ENCODE measurements at places on chromosomes 2 and 18.

- peak; percentile 75 for DNase-seq
Measured at GRCh38 chr18:34352385-34353163, 127.9 kb upstream of the NOL4 start.

- no peak for DNase-seq
Measured at GRCh38 chr2:8520791-8521344, 161.0 kb upstream of the ID2 start.

DNA sequence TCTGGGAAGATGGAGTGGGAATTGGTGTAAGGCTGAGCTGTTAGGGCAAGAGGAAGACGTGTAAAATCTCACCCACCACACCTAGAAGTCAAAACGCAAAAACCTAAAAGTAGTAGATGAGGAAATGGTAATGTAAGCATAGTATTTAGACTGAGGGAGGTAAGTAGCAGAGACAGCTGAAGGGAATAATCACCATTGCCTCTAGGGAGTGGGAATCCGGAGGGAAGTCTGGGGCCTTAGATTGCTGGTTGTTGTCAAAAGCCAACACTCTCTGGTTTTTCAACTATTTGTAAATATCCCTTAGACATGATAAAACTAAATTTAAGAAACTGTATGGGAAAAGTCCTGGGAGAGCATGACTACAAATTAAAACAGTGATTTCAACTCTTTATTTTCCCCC is 28.7 kb upstream of the MYCN start:
- no peak for DNase-seq

- DNase-seq: no peak
Measured at GRCh38 chr18:34942975-34943374, 98.2 kb upstream of the MAPRE2 start.

- DNase-seq: no peak
Measured at GRCh38 chr2:16189836-16190160, 249.4 kb downstream of the MYCN start.

DNA sequence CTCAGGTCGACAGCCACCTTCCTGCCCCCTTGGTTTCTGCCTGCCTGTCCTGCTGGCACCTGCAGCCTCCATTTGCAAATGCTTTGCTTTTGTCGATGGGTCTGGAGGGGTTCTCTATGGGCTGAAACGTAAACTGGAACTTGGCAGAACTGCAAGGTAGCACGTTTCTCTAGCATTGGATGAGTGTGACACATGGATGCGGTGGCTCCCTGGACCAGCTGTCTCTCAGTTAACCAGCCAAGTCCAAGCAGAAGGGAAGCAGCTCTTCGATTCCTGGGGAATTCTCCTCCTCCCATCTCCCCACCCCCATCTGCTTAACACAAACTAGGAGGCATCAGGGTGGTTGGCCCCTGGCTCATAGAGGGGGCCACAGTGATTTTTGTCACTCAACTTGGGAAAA is 57.3 kb downstream of the ITGB1BP1 start:
- no peak for DNase-seq

DNA sequence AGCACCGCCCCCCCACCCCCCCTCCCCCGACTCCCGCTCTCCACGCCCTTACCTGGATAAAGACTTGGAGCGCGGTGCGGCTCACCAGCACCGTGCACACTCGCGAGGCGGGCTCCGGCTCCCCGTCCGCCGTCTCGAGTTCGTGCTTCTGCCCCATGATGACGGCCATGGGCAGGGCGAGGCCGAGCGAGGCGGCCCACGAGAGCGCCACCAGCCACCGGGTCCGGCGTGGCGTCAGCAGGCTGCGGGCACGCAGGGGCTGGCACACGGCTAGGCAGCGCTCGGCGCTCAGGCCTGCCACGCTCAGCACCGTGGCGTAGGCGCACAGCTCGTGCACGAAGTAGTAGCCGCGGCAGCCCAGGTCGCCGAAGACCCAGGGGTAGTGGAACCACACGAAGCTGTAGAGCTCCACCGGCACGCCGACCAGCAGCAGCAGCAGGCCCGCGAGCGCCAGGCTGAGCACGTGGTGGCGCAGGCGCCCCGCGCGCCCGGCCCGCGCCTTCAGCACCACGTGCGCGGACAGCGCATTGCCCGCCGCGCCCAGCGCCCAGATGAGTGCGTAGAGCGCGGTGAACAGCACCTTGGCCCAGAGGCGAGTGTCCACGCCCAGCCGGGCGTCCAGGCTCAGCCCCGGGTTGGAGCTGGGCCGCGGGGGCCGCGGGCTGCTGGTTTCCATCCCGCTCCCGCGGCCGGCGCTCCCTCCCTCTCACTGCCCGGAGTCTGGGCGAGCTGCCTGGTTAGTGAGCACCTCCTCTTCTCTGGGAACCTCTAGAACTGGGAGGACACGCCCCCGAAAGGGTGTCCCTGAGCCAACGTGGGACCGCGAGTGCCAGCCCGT is at the start of gene NTSR2:
TSS of gene NTSR2 (minus strand) at position 742 of the 838 bp plus-strand sequence. CDS start at position 676, 66 bp downstream.
- no peak for DNase-seq

DNA sequence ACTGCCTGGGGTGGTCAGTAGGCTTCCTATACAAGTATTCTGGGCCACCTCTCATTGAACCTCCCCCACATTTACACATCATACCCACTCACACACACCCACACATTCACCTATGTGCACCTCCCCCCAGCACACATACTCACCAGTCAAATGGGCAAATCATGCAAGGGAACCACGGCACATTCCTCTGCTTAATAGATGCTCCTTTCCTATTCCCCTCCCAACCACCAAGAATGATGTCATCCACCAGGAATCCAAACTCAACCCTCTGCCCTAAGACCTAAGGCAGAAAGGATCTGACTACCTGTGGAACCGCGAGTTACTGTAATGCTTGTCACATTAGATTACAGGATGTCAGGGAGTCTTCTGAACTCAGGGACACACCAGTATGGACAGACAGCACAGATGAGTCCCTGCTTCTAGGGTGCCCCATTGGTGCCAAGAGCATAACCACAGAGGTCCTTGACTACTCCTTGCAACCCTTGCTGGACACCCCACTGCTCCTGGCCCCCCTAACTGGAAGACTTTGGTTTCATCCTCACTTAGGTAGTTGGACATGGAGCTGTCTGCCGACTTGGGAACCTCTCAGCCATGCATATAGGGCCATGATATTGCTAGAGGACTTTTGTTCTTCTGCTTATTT is 21.5 kb upstream of the CAB39 start:
- no peak for DNase-seq

GRCh38 chr2:131042148-131042775 is 51.0 kb downstream of the FAM168B start:
- DNase-seq: no peak

DNA sequence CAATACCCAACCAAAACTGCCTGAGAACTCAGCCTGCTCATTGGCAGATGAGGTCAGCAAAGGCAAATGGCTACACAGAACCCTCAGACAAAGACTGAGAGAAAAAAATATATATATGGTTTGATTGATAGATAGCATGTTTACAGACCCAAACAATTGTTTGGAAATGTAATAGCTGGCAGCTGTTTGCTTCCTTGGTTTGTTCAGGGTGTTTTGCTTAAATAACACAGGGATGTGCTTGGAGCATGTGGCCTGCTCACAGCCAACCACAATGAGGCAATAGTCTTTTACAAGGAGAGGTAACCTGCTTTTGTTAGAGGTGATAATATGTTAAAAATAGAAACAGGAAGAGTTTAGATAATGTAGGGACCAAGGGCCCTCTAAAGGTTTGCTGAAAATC is 84.5 kb downstream of the PDK1 start:
- DNase-seq: no peak

DNA sequence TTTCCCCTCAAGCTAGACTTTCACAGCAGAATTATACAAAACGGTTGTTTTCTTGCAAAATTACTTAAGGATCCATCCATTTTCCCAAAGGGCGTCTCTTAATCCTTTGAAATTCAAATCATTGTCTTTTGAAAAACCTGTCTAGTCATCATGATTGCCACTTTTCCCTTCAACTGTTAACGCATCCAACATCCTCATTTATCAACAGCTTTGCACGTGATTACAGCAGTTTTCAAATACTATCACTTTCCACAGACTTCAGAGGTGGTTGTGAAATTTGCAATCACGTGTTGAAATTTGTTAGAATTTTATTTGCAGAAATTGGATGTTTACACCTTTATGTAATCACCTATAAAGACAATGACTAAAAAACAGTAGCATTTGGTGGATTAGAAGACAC is 304.4 kb upstream of the SLC39A10 start:
- DNase-seq: no peak

GRCh38 chr18:61743775-61744531 is 148.9 kb downstream of the RNF152 start:
- DNase-seq: no peak

DNA sequence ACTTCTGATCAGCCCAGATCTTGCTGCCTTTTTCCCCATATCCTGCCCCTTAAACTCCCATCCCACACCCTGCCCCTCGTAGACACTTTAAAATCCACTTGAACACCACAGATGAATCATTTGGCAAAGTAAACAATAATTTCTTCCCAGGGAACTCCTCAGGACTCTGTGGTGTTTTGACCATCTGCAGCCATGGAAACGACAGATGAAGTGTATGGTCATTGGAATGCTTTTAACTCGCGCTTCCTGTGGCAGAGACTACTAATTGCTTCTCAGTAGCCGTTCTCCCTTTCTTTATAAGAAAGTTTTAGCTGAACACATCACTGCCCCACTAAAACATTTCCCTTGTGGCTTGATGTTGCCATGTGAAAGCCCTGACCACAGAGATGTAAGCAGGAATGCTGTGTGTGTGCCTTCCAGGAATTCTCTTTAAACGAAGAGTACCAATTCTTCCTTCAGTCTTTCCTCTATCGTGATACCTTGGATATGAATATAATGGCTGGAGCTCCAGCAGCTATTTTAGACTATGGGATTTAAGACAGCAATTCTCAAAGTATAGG is 92.7 kb upstream of the PARD3B start:
- peak; percentile 11 for DNase-seq

GRCh38 chr2:196079052-196079451 is 10.4 kb upstream of the DNAH7 start:
- DNase-seq: no peak

DNA sequence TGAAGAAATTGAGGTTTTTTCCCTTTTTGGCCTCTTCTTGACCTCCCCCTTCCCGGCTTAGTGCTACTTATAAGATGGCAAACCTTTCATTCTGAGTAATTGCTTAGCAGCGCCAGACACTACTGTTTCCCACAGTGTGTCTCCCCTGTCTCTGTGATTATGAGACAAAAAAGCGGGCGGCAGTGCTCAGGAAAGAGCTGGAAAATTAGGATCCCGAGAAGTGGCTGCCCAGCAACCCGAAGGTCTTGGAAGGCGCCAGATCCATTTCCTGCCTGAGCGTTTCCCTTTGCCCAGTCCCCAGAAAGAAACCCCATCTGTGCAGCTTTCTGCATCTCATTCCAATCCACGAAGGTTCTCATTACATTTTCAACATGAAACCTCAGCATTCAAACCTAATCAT is 191.9 kb upstream of the APCDD1 start:
- DNase-seq: no peak

DNA sequence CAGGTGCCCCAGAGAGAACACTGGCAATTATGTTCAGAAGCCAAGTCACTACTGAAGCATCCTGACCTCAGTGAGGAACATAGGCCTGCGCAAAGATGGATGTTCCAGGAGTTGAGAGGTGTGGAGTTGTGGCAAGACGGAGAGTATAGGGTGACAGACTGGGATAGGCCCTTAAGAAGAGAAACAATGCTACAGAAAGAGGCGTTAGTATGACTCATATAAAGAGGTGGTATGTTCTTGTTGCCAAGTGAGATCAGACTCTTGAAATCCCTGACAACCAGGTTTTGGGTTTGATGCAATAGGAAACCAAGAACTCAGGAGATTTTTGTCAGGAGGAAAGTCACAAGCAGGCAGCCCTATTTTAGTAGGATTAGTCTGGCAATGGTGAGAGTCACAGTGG is 185.6 kb downstream of the RIT2 start:
- DNase-seq: no peak

- no peak for DNase-seq
Measured at GRCh38 chr2:185316383-185316782, 422.2 kb upstream of the FSIP2 start.

DNA sequence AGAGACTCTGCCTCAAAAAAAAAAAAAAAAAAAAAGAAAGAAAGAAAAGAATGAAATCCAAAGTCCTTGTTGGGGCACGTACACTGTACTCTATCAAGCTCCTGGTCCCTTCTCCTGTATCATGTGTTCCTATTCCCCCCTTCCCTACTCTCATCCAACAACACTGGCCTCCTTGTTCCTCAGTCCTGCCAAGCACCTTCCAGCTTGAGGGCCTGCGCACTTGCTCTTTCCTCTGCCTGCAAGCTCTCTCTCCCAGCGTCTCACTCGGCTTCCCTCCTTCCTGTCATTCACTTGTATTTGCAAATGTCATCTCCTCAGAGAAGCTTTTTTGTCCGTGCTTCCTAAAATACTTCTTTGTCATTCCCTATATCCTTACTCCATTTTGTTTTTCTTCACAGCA is 10.8 kb upstream of the KIF3C start:
- no peak for DNase-seq

GRCh38 chr2:136242687-136243277 is 124.8 kb upstream of the CXCR4 start:
- DNase-seq: no peak

- no peak for DNase-seq
Measured at GRCh38 chr2:130799295-130799694, 37.4 kb upstream of the ARHGEF4 start.

- peak; percentile 8 for DNase-seq
Measured at GRCh38 chr2:214005337-214005736, 405.5 kb upstream of the VWC2L start.

GRCh38 chr2:165872101-165872791 is 78.2 kb upstream of the GALNT3 start:
- no peak for DNase-seq

- peak; percentile 79 for DNase-seq
Measured at GRCh38 chr2:2869553-2869952, 508.1 kb downstream of the EIPR1 start.

DNA sequence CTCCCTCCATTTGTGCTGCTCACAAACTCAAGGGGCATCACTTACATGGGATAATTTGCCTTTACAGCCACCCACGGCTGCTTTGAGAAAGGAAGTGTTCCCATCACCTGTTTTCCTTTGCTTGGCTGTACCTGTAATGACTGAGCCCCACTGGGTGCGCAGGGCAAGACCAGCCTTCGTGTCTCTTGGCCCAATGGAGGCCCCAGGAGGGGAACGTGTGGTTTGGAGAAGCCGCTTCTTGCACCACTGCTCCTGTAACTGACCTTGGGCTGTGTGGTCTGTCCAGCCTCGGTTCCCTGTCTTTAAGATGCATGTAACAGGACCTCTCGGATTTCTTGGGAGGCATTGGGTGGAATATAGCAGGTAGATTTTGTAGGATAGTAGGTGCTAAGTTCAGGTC is 41.1 kb downstream of the LDLRAD4 start:
- DNase-seq: no peak

DNA sequence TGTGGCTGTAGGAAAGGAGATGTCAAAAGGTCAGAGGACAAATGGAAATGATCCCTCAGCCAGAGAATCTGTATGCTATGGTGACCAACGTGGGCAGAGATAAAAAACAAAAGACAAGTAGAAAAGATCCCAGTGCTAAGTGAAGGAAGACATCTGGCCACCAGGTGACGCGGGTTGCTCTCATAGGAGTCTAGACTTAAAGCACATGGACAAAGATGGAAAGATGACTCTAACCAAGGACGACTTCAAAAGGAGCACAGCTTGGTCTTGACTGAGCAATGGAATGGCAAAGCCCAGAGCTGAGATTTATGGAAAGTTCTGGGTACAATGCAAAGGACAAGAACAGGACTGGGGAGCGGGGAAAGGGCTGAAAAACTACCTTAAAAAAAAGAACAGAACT is 96.8 kb downstream of the CLIP4 start:
- no peak for DNase-seq

- DNase-seq: no peak
Measured at GRCh38 chr2:185202945-185203528, 535.6 kb upstream of the FSIP2 start.

GRCh38 chr2:12318427-12319057 is 398.2 kb upstream of the TRIB2 start:
- no peak for DNase-seq
